ENCODE measurements at places on chromosomes 5 and 9.

- DNase-seq: no peak
Measured at GRCh38 chr5:53407373-53407772, 73.1 kb upstream of the FST start.

- DNase-seq: no peak
Measured at GRCh38 chr5:52799358-52799982, 11.8 kb downstream of the ITGA1 start.

DNA sequence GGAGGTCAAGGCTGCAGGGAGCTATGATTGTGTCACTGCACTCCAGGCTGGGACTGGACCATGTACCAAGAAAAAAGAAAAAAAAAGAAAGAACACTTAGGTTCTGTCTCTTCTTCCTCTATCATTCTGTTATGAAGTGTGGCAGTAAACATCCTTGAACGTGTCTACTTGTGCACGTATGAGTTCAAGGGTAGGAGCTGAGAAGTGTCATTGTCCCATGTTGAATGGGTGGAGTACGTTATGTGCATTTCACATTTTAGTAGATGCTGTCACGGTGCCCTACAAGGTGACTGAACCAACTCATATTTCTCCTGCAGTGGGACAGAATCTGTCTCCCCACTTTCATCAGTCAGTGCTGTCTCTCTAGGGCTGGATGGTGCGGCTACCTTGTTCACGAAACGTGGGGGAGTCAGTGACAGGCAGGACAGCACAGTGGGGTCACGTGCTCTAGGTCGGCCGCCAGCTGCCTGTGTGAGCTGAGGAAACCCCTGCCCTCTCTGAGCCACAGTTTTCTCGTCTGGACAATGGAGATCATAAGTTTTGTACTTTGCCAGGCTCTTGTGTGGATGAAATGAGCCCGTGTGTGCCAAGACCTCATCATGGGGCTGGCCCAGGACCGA is 47.2 kb downstream of the GTF3C4 start:
- DNase-seq: no peak

- no peak for DNase-seq
Measured at GRCh38 chr5:74667396-74667795, 17.6 kb upstream of the HEXB start.

GRCh38 chr5:172602783-172603231 is 38.3 kb upstream of the NEURL1B start:
- DNase-seq: no peak

- DNase-seq: no peak
Measured at GRCh38 chr9:95561913-95562312, 45.1 kb upstream of the PTCH1 start.

DNA sequence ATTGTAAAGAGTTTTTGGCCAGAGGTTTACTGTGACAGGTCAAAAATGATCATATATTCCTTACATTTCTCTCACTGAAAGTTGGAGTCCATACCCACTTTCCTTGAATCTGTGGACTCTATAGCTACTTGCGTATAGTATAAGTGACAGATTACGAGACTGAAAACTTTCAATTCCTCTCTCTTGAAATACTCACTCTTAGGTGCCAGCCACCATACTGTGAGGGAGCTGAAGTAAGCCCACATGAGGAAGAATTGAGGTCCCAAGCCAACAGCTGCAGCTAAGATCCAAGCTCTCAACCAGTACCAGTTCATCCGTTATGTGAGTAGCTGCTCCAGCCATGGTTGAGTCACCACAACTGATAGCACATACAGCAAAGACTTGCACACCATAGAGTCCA is 128.1 kb upstream of the FAM174A start:
- no peak for DNase-seq

- DNase-seq: no peak
Measured at GRCh38 chr9:26324786-26325443, 567.7 kb downstream of the CAAP1 start.

DNA sequence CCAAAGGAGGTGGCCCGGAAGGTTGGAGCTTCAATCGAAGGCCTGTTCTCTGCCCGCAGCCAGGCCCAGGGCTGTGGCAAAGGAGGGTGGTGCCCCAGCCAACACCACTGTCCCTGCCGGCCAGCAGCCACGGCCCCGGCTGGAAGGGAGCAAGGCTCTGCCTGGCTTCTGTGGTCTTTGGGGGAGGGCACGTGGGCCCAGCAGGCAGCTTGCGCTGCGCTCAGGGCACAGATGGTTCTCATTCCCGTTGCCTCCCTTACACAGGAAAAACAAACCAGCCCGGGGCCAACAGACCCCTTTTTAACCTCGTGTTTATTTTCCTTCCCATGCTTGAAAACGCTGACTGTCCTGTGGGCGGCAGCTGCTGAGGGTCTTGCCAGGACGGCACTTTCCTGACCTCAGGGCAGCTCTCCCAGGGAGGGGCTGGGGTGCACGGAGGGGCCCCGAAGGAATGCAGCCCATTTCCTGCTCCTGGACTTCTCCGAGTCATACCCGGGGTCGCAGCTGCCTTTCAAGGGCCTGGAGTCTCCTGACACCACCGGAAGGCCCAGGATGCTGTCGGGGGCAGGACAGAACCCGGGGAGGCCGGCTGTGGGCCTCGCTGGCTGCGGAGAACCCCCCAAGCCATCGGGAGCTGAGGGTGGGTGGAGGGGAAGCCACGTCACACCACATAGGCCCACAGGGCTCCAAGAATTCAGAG is 1.1 kb upstream of the GPSM1 start:
- no peak for DNase-seq

GRCh38 chr5:163503106-163504078 is 2.0 kb upstream of the MAT2B start:
- peak; percentile 76 for DNase-seq

GRCh38 chr9:72480921-72481320 is 40.5 kb upstream of the TMC1 start:
- peak; percentile 45 for DNase-seq

DNA sequence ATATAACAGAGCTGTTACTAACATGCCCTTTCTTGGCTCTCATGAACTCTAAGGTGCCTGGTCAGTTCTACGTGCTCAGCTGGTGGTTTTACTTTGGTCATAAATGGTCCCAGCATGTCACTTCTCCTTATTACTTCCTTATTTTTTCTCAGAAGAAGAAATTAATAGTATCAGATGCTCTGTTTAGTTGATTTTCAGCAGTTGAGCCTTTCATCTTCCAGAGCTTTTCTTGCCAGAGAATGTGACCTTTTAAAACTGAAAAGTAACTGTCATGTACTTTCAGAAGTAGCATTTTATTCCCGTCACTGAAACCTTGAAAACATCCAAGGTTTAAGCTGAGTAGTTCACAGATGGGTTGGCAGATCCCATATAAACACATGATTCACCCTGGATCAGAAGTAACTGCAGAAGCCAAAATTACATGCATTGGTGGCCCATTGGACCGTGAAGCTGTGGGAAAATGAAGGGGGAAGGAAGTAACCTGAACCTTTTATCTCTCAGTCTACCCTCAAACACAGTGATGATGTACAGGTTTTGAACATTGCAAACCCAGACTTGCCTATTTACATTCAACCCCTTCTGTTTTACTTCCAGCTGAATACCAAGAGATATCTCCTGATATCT is 50.5 kb downstream of the HACD4 start:
- DNase-seq: no peak

DNA sequence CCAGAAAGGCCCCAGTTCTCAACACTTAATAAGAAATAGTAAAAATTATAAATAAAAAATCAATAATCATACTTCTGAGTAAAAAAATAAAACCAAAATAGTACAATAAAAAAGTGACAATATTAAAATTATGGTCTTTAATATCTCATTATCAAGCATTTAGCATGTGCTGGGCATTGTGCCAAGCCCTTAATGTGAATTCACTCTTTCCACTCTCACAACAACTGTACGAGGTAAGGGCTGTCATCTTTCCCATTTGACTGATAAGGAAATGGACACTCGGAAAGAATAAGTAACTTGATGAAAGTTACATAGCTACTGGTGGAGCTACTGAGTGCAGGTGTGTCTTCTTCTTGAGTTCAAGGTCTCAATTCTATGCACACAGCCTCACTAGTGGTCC is 43.6 kb downstream of the SEC61B start:
- DNase-seq: no peak

GRCh38 chr9:37283730-37284325 is 138.7 kb upstream of the GRHPR start:
- peak; percentile 63 for DNase-seq

DNA sequence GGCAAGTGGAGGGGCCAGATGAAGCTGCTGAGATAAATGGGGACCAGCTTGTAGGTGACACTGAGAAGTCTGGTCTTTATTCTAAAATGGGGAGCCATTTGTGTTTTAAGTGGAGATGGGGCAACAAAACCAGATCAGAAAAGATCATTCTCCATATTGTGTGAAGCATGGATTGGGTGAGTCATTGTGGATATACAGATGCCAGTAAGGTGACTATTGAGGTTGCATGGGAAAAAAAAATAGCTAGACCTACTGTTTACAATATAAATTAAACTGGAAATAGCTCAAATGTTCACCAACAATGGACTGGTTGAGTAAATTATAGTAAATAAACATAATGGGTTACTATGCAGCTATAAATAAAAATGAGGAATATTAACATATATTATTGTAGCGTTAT is 5.4 kb upstream of the MAP1B start:
- no peak for DNase-seq

- DNase-seq: peak; percentile 91
Measured at GRCh38 chr9:128724744-128725211, 851 bp upstream of the ZDHHC12 start.

DNA sequence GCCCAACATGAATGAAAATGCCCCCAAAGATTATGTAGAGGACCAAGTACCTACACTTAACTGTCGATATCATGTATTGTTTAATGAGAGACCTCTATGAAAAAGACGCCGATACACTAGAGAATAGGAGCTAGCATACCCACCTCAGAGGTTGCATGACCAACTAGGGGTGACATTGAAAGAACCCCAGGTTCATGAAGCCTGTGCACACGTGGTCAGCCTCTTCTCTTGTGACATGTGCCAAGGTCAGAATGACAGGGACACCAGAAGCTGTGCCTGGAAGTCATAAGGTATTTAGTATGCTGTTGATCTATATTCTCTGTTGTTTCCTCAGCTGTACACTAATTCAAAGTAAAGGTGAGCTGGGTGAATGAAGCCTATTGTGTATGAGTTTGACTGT is 1594.1 kb downstream of the EFNA5 start:
- DNase-seq: no peak

DNA sequence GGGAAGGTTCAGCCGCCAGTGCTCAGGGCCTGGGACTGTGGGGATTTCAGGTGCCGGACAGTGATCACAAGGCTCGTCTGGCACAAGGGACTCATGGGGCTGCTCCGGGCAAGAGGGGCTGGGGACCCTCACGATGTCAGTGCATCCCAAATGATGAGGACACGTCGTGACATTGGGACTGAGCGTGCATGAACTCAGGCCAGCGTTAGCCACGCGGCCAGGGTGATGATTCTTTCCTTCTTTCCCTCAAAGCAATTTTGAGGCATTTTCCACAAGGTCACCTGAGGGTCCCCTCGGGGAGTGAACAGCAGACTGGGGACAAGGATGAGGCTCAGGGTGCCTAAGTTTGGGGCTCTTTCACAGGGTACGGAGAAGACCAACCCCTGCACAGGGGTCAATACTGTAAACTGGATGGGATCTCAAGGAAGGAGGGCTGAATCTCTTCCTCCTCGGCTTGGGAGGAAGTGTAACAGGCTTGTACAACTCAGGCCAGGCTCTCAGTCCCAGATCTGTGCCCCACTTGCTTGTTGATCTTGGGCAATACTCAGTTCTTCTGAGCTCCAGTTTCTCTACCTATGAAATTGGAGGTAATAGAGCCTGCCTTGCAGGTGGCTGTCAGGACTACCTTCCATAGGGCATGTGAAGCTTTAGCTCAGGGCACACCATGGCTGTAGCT is 78.5 kb downstream of the PRRT1B start:
- DNase-seq: no peak

DNA sequence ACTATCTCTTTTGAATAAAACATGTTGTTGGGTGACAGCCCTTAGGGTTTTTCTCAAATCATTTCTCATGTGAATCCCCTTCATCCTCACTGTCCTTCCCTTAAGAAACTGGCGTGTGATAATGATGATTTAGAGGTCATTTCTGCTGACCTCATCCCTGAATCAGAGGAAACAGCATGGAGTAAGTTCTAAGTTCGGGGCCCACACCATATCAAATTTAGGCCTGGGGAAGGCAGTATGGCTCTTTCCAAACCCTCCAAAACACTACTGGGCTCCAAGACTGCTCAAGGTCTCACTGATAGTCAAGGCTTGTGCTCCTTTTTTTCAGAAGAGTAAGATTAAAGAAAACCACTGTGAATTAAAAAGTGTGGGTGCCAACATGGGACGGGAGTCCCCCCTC is 872 bp upstream of the SMIM3 start:
- no peak for DNase-seq

DNA sequence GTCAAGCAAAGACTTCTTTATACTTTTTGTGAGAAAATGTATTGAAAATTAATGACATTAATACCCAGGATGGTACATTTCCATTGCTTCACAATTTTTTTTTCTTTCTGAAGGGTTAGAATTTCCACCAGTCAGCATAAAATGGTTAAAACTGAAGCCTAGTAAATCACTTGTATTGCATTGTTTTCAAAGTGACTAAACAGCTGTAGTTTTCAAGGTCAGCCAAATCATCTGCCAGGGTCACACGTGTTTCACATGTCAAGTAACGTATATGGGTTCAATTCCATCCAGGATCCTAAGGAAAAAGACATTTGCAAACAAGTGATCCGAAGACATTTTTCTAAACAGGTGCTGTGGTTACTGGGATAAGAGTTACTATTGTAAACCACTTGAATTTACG is 574.2 kb downstream of the RAB3C start:
- no peak for DNase-seq

GRCh38 chr9:133135146-133135745 is 14.2 kb upstream of the RALGDS start:
- peak; percentile 87 for DNase-seq

DNA sequence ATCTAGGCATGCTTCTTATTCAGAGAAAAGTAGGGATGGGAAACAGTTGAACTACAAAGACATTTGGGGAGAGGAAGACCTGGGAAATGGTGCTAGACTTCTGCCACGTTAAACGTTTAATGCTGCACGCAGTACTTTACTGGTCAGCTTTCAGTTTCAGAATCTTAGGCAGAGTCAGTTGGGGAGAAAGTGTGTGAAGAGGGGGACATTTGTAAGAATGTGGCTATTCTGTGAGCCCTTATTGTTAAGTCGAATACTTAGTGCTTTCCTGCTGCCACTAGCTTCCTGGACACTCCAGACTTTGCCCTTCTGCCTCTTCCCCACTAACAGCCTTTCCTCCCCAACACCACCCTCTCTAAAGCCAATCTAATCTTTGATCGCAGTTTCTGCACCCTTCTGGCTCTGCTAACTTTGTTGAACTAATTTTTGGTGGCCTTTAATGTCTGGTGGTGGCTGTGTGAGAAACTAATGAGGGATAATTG is 6.1 kb downstream of the CYSTM1 start:
- DNase-seq: no peak

- DNase-seq: no peak
Measured at GRCh38 chr9:85453850-85454249, 287.9 kb downstream of the AGTPBP1 start.

- DNase-seq: no peak
Measured at GRCh38 chr9:120431268-120431667, 148.7 kb downstream of the CDK5RAP2 start.

- DNase-seq: no peak
Measured at GRCh38 chr5:69509212-69509611, 16.6 kb downstream of the OCLN start.

- DNase-seq: no peak
Measured at GRCh38 chr9:101618698-101619097, 23.9 kb upstream of the PPP3R2 start.

- peak; percentile 61 for DNase-seq
Measured at GRCh38 chr9:79129865-79130480, 441.8 kb upstream of the TLE4 start.

GRCh38 chr5:39523821-39524220 is 99.0 kb upstream of the DAB2 start:
- DNase-seq: no peak

GRCh38 chr9:114919611-114920010 is 10.8 kb downstream of the TNFSF8 start:
- no peak for DNase-seq

All from A549 (cell line).